CD4-positive, alpha-beta T cell treated with Interleukin-1 beta for 1 hour (primary cell): ENCODE measurements at places on chromosomes 11 and 22.

DNA sequence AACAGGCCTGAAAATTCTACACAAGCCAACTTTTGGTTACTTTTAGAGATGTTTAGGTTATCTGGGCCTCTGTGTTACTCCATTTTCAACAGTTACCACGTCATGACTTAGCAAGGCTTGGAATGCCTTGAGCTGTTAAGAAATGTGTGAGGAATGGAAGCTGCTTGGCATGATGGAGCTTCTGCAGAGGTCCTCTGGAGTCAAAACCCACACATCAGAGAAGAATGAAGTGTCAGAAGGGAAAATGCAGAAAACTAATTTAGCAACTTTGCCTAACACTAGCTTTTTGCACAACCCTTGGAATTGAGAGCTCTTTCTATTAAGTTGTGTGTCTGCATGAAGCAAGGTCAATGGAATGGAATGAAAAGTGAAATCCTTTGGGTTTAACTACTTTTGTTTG, 27.4 kb downstream of the FAT3 start:
- no peak for DNase-seq

DNA sequence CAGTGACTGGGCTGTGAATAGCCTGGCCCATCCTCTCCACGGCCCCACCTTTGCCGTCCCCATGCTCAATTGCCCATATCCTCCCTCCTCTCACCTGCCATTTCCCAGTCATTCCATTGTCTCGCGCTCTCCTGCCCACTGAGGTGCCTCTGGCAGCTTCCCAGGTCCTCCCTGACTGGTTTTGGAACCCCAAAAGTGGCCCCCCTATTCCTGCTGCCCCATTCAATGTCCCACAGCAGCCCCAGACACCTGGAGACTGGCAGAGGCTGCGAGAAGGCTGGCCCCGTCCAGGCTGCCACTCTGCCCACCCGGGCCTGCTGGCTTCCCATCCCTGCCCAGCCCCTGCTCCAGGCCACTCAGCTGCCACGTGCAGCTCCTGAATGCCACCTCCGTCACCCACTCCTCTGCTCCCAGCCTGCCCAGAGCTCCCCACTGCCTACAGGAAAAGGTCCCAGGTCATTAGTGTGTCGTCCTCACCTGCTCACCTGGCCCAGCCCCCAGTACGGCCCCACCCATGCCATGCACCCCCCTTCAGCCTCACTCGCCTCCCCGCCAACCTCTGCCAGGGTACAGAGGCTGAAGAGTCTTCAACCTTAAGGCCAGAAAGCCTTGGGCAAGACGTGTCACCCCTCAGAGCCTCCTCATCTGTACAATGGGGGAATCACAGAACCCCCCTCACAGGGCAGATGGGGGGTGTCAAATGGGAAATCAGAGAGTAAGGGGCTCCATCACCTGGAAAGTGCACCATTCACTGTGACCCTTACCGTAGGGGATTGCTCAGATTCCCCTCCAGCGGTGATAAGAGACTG, 37.5 kb downstream of the KCNJ4 start:
- no peak for DNase-seq

DNA sequence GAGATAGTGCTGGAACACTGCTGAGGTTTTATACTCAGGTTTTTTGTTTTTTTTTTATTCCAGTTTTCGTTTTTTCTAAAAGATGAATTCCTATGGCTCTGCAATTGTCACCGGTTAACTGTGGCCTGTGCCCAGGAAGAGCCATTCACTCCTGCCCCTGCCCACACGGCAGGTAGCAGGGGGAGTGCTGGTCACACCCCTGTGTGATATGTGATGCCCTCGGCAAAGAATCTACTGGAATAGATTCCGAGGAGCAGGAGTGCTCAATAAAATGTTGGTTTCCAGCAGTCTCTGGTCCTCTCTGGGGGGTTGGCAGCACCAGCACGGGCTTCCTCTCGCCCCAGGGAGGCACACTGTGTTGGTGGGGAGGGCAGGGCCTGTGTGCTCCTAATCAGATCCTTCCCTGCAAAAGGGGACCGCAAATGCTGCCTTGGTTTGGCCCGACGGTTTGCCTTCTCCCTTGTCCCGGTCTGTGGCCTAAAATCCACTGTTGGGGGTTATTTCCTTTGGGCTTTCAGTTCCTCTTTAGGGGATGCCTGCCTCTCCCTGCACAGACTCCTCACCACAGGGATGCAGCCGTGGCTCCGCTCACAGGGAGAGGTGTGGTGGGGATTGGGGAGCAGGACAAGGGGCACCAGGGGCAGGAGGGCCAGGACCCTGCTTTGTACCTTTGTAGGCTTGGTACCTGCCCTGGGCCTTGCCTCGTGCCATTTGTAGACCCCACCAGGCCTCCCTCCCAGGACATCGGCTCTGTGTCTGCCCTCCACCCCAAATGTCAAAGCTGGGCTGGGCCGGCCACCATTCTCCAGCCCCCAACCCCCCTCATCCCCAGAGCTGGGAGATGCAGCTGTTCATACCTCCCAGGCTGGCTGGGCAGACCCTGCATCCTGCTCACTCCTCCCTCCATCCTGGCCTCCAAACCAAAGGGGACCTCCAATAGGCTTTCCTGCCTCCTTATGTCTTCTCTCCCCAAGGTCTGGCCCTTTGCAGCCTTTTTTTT, 13.5 kb downstream of the MCAT start:
- no peak for DNase-seq

DNA sequence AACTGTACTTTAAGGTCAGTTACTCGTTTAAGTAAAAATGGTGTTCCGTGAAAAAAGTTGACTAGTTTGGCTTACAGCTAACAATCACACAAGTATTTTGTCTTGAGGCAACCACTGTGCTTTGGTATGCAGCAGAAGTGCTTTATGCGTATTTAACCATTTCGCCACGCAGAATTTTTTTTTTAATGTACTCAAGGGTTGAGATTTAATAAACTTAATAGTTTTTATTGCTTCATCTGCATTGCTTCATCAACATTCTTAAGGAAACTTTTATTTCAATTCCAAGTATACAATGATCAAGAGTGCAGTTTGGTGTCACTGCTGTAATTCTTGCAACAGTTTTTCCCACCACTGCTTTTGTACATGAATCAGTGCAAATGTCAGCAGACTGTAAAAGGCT, 66.4 kb downstream of the ZNRF3 start:
- DNase-seq = no peak

DNA sequence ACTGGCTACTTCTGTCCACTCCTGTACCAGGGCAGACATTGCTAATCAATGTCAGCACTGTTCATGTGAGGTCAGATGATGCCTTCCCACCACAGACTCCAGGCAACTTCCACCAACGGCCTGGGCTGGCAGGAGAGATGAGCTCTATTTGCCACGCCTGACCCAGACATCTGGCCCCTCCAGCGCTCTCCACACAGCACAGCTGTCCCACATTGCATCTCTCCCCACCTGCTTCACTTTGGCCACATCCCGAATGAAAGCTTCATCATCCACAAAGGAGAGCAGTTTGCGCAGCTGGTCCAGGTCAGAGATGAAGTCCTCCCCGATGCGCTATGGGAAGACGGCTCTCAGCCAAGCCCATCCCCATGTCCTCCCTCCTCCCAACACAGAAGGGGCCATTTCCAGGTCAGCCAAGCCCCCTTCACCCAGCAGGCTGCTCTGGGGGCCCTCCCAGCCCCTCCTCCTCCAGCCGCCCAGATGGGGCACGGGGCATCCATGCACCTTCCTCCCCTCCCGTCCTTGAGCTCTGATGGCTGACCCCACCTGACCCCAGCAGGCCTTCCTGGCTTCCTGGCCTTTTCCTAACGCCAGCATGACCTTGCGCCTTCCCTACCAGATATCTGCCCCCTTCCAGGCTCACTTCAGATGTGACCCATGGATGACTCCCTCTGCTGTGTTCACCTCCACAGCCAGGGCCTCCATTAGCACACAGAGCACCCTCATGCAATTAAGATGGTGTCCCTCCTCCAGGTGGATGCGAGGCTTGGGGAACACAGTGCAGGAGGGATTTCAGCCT, 7.4 kb downstream of the PYGM start:
- no peak for DNase-seq

DNA sequence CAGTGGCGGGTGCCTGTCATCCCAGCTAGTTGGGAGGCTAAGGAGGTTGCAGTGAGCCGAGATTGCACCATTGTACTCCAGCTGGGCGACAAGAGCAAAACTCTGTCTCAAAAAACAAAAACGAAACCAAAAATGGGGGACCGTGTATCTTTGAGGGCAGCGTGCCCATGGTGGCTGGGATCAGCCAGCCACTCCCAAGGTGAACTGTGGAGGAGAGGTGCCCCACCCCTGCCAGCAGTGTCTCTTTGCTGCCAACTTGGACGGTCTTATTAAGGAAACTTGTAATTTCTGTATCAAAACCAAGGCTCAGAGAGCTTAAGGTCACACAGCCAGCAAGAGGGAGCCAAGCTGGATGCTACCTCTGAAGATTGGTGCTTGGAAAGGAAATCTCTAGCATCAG, 147.7 kb downstream of the CACNA1I start:
- no peak for DNase-seq

GRCh38 chr22:49664891-49665290, 162.8 kb downstream of the BRD1 start:
- DNase-seq = no peak

- DNase-seq = no peak
These were observed 14.2 kb downstream of the UCP2 start for GRCh38 chr11:73968356-73968966.

GRCh38 chr11:116193321-116194131, 579.3 kb downstream of the BUD13 start:
- DNase-seq = no peak

GRCh38 chr11:31692466-31692865, 118.7 kb downstream of the PAX6 start:
- DNase-seq = no peak

DNA sequence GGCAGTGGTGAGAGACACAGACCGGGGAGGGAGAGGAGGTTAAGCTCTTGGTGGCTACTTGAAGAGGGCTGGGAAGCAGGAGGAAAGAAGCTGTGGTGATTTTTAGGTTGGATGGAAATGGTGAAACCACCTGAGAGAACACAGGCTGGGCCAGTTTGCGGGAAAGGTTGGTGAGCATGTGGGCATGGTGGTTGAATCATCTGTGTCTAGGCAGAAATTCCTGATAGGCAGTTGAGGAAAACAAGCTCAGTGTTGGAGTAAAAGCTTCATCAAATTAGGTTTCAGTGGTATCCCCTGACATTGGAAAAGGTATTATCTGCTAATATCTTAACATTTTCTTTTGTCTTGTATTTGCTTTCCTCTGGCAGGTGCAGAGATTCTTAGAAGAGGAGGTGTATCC, 4.3 kb upstream of the SGSM3 start:
- no peak for DNase-seq

- no peak for DNase-seq
These were observed 104.9 kb downstream of the FAM76B start for GRCh38 chr11:95684701-95685100.

- DNase-seq = no peak
These were observed 66.2 kb upstream of the NECTIN1 start for GRCh38 chr11:119795231-119795630.

GRCh38 chr11:114315749-114316368, 19.7 kb downstream of the NNMT start:
- DNase-seq = no peak

DNA sequence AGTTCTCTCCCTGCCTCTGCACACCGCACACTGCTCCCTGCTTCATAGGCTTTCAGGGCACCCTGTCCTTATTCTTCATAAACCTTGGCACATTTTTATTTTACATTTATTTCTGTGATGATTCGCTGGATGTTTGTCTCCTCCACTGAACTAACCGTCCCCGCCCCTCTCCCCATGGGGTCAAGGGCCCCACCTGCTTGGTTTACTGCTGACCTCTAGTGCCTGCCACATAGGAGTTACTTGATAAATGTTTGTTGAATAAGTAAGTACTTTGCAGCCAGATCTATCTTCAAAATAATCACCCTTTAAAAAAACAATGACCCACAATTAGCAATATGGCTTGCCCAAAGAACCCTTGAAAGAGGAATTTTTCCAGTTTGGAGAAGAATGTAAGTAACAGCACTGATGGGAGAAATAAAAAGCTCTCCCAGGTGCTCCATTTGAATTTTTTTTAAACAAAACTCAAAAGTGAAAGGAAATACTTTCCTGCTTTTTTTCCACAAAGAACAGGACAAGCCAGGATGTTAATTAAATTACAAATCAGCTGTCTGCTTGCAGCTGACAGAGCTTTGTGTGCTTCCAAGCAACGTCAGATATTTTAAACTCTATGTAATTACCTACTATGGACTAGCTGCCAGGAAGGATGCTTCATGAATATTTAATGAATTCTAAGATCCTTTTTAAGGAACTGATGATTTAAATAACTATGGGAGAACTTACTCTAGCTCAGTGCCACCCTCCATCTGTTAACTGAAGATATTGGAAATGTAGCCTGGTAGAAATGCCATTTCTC, 1083.6 kb downstream of the DLG2 start:
- no peak for DNase-seq

DNA sequence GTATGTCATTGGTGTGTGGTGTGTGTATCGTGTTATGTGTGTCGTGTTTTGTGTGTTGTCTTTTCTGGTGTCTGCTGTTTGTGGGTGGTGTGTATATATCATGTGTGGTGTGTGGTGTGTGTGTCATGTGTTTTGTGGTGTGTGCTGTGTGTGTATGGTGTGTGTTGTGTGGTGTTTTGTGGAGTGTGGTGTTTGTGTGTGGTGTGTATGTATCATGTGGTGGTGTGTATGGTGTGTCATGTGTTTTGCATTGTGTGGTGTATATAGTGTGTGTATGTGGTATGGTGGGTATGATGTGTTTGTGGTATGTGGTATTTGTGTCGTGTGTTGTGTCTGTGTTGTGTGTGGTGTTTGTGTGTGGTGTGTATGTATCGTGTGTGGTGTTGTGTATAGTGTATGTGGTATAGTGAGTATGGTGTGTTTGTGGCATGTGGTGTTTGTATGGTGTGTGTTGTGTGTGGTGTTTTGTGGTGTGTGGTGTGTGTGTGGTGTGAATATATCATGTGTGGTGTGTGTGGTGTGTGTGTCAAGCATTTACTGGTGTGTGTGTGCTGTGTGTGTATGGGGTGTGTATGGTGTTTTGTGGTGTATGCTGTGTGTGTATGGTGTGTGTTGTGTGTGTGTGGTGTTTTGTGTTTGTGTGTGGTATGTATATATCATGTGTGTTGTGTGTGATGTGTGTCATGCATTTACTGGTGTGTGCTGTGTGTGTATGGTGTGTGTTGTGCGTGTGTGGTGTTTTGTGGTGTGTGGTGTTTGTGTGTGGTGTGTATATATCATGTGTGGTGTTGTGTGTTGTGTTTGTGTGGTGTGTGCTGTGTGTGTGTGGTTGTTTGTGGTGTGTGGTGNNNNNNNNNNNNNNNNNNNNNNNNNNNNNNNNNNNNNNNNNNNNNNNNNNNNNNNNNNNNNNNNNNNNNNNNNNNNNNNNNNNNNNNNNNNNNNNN, 12.7 kb downstream of the PIM3 start:
- DNase-seq = no peak

- no peak for DNase-seq
These were observed 171.4 kb upstream of the FAT3 start for GRCh38 chr11:92053216-92053615.

- DNase-seq = no peak
These were observed 14.3 kb downstream of the PISD start for GRCh38 chr22:31647523-31648320.
